ENCODE measurements at places on chromosomes 3 and 15.

DNA sequence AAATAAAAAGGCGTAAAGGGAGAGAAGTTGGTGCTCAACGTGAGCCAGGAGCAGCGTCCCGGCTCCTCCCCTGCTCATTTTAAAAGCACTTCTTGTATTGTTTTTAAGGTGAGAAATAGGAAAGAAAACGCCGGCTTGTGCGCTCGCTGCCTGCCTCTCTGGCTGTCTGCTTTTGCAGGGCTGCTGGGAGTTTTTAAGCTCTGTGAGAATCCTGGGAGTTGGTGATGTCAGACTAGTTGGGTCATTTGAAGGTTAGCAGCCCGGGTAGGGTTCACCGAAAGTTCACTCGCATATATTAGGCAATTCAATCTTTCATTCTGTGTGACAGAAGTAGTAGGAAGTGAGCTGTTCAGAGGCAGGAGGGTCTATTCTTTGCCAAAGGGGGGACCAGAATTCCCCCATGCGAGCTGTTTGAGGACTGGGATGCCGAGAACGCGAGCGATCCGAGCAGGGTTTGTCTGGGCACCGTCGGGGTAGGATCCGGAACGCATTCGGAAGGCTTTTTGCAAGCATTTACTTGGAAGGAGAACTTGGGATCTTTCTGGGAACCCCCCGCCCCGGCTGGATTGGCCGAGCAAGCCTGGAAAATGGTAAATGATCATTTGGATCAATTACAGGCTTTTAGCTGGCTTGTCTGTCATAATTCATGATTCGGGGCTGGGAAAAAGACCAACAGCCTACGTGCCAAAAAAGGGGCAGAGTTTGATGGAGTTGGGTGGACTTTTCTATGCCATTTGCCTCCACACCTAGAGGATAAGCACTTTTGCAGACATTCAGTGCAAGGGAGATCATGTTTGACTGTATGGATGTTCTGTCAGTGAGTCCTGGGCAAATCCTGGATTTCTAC, at the start of gene RARB:
TSS of gene RARB (plus strand) at position 322 of the 847 bp plus-strand sequence. CDS start at position 791, 469 bp downstream.
- no peak for DNase-seq

GRCh38 chr15:83166218-83166617, 41.4 kb downstream of the HDGFL3 start:
- no peak for DNase-seq

- DNase-seq: no peak
Measured at GRCh38 chr3:8494327-8494726, 7.3 kb upstream of the LMCD1 start.

GRCh38 chr3:138078901-138079344, 36.5 kb downstream of the DZIP1L start:
- DNase-seq: no peak

- no peak for DNase-seq
Measured at GRCh38 chr3:162626172-162626571, 1129.6 kb downstream of the OTOL1 start.

GRCh38 chr3:52213901-52214300, 11.5 kb downstream of the TLR9 start:
- no peak for DNase-seq

- no peak for DNase-seq
Measured at GRCh38 chr3:138047596-138048158, 37.7 kb downstream of the CLDN18 start.

- DNase-seq: no peak
Measured at GRCh38 chr3:52671676-52672075, 14.0 kb downstream of the PBRM1 start.

GRCh38 chr3:82085356-82085755, 323.9 kb upstream of the GBE1 start:
- DNase-seq: no peak

- no peak for DNase-seq
Measured at GRCh38 chr3:11641316-11641682, 2.4 kb downstream of the VGLL4 start.

DNA sequence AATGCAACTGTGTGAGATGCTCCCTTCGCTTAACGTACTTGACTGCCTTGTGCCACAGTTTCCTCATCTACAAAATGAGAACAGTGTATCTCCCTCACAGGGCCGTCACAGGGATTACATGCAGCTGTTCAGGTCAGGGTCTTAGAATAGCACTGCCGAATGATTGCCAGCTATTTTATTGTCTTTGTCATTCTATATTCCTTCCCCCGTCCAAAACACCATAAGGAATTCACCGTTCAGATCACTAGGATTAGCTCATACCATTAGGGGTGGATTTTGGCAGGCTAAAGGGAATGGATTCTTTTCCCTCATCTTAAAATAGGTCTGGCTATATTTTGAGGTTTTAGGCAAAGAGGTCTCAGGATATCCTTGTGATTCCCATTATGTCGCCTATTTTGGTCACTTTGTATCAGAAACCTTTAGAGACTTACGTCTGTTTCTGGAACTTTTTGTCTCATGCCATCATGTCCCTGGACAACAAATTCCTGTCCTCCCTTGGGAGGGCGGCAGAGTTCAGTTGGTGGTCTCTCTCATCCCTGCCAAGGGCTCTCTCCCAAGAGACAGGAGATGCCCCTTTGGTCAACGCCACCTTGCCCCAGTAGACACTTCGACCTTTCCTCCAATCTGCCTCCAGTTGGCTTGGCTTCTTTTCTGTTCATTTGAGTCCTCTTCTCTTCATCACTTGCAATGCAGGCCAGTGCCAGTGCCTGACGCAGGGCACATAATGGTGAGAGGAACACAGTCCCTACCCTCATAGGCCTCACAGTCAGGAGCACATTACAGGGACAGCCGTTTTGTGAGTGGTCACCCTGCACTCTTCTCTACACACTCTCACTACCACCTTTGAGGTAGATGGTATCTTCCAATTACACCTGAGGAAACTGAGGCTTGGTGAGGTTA, 171.6 kb upstream of the BHLHE40 start:
- no peak for DNase-seq

- DNase-seq: no peak
Measured at GRCh38 chr3:160200353-160200752, 24.9 kb upstream of the C3orf80 start.

DNA sequence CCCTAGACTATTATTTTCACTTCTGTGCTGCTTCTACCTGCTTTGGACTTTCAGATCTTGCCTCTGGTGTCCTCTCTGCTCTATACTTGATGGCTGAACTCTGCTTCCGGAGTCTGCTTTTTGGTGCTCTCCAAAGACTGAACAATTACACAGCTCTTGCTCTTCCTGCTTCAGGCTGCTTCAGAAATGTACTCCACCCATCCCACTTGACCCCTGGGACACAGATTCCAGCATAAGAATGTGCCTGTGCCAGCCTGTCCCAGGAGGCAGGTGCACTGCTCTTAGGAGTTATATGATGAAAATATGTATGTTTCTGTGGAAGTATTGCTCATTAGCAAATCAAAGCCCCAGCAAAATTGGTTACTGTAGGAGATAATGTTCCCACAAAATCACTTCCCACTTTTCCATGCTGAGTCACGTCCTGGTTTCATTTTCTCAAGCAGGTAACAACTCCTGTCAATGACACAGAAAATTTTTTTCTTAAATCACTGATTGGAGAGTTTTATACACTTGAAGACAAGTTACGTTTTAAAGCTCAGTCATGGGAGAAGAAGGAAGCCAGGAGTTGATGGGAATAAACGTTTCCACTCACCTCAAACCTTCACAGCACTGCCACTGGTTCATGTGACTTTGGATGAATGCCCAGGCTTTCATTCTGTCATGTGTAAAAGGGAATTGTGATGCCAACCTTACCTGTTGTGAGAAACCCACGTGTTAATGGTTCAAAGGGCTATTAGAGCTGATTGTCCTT, 239.4 kb upstream of the ZPLD1 start:
- DNase-seq: no peak

- DNase-seq: no peak
Measured at GRCh38 chr3:99487894-99488293, 150.5 kb upstream of the COL8A1 start.

GRCh38 chr3:14418296-14419250, 16.2 kb downstream of the SLC6A6 start:
- DNase-seq: no peak

DNA sequence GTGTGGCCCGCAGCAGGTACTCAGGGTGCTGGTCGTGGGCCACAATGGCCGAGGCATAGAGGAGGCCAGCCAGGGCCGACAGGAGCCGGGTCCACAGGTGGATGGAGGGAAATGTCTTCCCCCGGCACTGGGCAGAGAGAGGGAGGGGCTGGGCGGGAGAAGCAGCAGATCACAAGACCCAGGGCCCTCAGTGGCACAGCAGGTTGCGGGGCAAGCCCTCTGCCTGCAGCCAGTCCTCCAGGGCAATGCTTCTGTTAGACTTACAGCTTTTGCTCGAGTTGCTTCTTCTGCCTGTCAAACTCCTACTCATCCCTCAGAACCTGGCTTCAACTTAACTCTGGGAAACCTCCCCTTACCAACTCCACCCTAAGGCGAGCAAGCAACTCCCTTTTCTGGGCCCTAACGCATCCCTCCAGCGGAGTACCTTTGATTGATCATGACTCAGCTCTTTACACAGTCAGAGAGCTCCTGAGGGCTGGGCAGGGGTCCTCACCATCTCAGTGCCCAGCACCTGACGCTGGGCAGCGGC, 16.0 kb downstream of the TMEM44 start:
- DNase-seq: no peak

GRCh38 chr15:73796331-73796831, 43.2 kb upstream of the INSYN1 start:
- DNase-seq: no peak

DNA sequence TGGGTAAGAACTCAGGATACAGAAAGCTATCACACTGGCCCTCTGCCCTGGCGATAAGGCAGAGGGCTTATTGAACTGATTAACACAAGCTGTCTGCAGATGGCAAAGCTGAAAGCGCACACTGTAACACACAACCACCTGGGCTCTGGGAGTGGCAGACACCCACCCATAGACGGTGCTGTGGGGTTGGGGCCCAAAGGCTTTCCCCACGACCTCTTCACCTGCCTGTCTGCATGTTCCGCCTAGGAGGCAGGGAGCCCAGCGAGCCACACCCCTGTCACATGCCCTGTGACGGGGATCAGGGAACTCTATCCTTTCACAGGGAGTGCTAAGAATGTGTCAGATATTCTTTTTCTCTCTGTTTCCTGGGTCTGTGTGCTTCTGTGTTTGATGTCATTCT, 12.1 kb upstream of the TFG start:
- no peak for DNase-seq

GRCh38 chr3:5165698-5166097, 21.8 kb upstream of the EDEM1 start:
- no peak for DNase-seq

DNA sequence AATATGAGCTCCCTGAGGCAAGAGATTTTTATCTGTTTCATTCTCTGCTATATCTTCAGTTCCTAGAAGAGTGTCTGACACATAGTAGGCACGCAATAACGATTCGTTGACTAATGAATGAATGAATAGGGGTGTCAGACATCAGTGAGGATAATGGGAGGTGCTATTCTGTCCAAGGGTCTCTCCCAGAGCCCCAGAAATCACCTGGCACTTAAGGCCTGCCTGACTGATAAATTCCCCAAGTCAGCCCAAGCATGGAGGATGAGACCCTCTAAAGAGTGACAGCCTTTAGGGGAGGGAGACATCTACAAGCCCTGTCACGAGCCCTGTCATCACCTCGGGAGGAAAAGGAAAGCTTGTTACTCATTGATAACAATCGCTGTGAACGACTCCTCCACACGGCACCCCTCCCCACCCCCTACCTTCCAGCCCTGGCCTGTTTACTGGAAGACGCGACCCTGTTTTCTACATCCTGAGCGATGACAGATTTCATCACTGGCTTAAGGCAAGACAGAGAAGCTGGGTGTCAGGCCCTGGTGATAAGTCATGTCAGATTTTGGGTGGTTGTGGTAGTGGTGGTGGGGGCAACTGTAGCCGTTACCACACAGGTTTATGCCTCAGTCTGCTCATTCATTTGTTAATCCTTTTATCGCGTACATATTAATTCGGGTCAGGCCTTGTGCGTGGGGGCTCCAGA, 23.1 kb downstream of the BHLHE40 start:
- no peak for DNase-seq

DNA sequence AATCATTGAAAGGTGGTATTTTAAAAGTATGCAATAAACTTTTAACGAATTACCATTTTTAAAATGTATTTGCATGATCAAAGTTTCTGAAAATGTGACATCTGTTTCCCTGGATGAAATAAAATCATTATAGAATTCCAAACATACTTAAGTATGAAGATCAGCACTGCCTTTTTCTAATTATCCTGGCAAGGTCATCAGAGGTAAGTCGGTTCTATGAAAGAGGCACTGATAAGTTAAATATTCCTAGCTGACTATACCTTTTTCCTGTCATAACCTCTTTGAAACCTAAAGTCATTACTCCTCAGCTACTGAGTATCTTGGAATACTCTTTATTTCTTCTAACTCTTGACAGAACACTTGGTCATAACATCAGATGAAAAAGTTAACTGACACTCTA, 406.1 kb upstream of the ALCAM start:
- DNase-seq: no peak

- no peak for DNase-seq
Measured at GRCh38 chr15:64997745-64998375, 8.1 kb upstream of the SPG21 start.

DNA sequence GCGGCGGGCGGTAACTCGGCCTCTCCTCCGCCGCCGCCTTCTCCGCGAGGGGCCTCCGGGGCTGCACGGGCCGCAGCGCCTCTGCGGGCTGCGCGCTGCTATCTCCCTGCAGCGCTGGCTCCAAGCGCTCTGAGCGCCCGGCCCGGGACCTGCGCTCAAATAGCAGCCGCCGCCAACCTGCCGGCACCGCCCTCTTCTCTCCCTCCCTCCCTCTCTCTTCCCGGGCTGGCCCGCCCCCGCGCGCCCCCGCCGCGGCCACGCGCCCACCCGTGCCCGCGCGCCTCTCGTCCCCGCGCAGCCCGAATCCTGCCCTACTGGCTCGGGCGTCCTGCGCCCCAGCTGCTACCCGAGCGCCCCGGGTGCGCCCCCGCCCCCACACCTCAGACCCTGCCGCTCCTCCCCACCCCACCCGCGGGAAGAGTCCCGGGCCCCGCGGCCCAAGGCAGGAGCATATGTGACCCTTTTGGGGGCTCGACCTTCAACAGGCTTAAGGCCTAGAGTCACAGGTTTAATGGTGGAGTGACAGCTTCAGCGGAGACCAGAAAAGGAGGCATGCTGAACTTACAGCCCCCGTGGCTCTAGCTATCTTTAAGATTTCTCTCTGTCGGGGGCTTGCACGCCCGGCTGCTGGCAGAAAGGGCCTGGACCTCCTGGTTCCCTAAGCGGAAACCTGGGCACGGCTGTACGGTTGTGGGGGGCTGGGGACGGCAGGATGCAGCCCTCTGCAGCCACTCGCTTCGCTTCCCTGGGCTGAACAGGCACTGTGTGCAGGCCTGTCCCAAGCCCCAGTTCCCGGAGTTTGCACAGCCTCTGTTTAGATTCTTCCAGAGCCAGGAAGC, at the start of gene CACNA2D2:
TSS of gene CACNA2D2 (minus strand) at position 131 of the 839 bp plus-strand sequence. CDS start 211 bp downstream, outside the sequence.
- no peak for DNase-seq

GRCh38 chr15:92407916-92408315, 14.2 kb downstream of the ST8SIA2 start:
- no peak for DNase-seq

GRCh38 chr15:69664572-69665571, 212.3 kb downstream of the RPLP1 start:
- DNase-seq: no peak
